ENCODE measurements at places on chromosomes 3 and 15.

DNA sequence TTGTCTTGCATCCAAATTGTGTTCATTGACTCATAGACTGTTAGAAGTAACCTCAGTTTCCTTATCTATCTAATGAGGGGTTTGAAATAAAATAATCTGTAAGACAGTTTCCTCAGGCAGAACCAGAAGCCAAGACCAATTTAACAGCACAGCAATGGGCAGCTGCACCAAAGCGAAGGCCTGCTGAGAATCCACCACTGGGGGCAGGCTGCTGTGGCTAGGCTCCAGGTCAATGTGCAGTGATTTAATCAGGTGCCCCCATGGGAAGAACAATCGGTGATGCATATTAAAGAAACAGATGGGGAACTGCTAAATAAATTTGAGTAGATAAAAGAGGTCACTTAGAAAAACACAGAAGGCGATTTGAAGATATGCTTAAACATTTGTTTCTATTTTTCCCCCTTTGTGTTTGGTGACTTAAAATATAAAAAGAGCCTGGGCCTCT lies 28.0 kb upstream of the TMOD3 start:
- no peak for DNase-seq

- no peak for DNase-seq
Observed at GRCh38 chr3:153639631-153640030, 477.6 kb downstream of the RAP2B start.

GRCh38 chr3:42229266-42229941 lies 36.6 kb downstream of the CCK start:
- DNase-seq = no peak

- DNase-seq = no peak
Observed at GRCh38 chr3:187798531-187799530, 53.6 kb upstream of the BCL6 start.

DNA sequence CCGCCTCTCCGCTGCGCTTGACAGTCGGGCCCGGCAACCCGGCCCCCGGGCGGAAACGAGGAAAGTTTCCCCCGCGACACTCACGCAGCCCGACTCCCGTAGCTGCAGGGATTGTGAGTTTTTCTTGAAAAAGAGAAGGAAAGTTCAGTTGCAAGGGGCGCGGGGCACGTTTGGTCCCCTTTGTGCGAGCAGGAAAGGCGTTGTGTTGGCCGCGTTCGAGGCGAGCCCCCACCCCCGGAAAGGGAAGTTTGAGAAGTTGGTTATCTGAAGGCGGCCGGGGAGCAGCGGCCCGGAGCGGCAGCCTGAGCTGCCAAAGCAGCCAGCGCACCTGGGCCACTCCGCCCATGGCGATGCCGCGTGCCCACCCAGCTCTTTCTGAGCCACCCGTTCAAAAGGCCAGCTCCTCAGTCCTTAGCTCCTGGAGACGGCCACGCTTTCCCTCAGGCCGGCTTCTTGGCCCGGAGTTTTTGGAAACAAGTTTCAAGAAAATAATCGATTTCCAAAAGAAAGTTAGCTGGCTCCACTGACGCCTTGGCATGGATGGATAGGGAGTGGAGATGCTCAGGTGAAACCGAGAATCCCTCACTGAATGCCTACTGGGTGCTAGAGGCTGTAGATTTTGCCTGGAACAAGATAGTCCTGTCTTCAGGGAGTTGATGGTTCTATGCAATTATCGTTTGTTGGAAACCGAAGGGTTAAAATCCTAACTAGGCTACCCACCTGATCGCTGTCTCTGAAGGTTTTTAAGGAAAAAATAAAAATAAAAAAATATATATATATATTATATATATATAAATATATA lies 832 bp downstream of the TGFBR2 start:
- DNase-seq = no peak

DNA sequence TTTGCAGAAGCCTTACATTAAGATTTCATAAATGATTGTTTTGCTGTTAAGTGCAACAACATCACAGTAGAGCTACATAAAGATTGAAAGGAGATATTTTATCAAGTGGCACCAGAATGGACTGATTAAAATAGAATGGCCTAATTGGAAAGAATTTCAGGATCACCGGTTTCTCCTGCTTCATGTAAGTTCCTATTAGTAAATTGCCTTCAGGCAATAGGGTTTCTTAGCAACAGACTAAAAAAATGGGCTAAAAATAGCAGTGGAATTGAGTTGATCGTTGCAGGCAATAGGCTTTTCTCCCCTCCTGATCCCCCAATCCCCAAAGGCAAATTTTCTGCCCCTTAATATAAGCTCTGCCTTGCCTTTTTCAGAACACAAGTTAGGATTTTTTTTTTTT lies 917 bp downstream of the LNP1 start:
- DNase-seq = no peak

GRCh38 chr3:17972476-17972875 lies 230.0 kb upstream of the TBC1D5 start:
- DNase-seq = no peak

DNA sequence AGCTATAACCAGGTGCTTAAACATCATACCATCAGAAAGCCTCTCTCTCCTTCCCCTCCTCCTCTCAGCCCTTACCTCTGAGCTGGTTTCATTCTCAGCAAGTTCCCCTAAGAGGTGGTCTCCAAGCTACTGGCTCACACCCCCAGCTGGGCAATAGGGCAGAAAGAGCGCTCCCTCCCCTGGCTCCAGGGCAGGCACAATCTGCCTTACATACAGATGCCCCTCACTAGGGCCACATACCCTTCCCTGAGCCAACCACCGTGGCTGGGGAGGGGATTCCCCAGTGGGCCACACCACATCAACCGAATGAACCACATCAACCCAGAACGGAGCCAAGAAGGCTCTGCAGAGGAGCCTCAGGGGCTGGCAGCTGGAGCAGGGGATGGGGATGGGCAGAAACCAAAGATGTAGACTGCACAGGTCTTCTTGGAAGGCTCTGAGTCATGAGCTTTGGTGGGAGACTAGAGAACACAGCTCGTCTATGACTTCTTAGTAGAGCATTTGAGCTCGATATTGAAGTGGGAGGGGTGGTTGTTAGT lies 4.6 kb upstream of the FBLN2 start:
- DNase-seq = peak; percentile 73

DNA sequence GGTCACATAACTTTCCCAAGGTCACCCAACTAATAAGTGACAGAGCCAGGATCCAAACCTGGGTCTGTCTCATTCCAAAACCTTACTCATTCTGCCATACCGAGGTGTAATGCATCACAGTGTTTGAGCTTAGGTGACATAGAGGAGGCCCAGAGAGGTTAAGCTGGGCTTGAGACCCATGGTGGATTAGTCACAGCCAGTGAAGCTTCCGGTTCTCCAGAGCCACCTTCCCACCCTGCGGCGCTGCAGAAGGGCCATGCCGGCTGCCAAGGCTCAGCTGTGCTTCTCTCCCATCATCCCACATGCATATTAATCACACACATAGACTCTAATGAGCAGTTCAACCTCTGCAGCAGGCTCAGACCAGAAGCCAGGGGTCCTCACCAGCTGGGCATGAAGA lies 42.2 kb downstream of the SPSB4 start:
- no peak for DNase-seq

DNA sequence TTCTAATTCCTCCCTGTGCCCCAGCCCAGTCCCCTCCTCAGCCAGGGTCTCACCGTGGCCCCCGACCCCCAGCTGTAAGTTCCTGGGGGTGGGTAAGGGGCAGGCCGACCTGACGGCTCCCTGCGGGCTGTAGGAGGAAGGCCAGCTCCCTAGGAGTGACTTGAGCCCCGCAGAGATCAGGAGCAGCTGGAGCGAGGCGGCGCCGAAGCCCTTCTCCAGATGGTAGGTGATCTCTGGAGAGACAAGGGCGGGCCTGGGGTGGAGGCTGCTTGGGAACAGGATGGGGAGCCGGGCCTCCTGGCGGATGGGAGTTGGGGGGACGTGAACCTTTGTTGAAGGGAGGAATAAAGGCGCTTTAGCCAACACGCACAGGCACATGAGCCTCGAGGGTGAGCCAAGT lies 4.2 kb downstream of the SLC28A1 start:
- no peak for DNase-seq

- no peak for DNase-seq
Observed at GRCh38 chr15:45674677-45675076, 39.8 kb downstream of the SQOR start.

DNA sequence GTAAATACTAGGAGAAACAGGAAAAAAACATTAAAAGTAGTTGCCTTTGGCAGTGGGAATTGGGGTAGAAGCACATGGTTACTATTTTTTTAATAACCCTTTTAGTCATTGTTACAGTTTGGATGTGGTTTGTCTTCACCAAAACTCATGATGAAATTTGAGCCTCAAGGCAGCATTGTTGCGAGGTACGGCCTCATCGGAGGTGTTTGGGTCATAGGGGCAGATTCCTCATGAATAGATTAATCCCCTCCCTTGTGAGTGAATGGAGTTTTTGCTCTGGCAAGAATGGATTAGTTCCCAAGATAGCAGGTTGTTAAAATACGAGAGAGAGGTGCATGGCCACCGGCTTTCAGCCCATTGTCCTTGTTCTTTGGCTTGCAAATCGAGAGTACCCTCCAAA lies 92.6 kb downstream of the LEKR1 start:
- no peak for DNase-seq

- no peak for DNase-seq
Observed at GRCh38 chr3:101898752-101899169, 49.4 kb downstream of the NFKBIZ start.

DNA sequence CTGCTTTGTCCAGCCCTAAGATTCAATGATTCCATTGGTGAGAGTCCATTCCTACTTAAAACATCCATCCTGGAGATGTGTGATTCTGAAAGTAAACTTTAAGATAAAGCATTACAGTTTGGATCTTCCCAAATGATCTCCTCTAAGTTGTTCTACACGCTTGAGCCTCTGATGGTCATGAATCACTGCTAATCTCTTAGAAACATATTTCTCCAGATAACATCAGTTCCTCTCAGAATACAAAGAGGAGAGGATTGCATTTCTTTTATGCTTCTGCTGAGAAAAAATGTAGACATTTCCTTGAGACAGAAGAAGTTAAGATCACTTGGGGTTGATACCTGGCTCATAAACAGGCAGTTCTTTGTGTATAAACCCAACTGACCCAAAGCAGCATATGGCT lies 281.2 kb upstream of the DPH6 start:
- DNase-seq = no peak

DNA sequence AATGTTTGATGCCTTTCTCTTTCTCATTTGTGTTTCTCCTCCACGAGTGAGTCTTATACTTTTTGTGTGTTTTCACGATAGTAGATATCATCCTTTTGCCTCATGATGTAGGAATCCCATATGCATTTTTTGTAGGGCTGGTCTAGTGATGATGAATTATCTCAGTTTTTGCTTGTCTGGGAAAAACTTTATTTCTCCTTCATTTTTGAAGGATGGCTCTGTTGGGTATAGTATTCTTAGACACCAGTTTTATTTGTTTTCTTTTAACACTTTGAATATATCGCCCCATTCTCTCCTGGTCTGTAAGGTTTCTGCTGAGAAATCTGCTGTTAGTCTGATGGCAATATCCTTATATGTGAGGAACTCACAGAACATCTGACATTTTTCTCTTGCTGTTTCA lies 18.3 kb downstream of the CEP63 start:
- DNase-seq = no peak

GRCh38 chr3:160684368-160684740 lies 7.4 kb downstream of the ARL14 start:
- no peak for DNase-seq

- DNase-seq = no peak
Observed at GRCh38 chr15:32735989-32736700, 18.3 kb downstream of the GREM1 start.

DNA sequence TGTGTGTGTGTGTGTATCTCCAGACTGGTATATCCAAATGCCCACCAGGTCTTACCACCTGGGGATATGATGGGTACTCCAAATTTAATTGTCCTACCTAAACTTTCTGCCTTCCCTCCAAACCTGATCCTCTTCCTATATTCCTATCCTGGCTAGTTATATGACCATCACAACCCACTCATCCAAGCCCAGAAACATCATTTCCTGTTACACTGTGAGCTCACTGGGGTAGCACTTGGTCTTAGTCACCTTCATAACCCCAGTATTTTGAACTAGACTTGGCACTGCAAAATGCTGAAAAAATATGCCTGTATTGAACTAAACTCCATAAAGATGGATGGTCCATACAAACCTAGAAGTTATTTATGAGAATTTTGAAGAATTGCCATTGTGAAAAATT lies 178.8 kb upstream of the EIF1B start:
- DNase-seq = no peak

- DNase-seq = no peak
Observed at GRCh38 chr3:101850246-101851051, 1.1 kb downstream of the NFKBIZ start.

- DNase-seq = no peak
Observed at GRCh38 chr3:5505163-5505562, 317.7 kb downstream of the EDEM1 start.

GRCh38 chr3:193520738-193521137 lies 34.0 kb downstream of the ATP13A4 start:
- no peak for DNase-seq

DNA sequence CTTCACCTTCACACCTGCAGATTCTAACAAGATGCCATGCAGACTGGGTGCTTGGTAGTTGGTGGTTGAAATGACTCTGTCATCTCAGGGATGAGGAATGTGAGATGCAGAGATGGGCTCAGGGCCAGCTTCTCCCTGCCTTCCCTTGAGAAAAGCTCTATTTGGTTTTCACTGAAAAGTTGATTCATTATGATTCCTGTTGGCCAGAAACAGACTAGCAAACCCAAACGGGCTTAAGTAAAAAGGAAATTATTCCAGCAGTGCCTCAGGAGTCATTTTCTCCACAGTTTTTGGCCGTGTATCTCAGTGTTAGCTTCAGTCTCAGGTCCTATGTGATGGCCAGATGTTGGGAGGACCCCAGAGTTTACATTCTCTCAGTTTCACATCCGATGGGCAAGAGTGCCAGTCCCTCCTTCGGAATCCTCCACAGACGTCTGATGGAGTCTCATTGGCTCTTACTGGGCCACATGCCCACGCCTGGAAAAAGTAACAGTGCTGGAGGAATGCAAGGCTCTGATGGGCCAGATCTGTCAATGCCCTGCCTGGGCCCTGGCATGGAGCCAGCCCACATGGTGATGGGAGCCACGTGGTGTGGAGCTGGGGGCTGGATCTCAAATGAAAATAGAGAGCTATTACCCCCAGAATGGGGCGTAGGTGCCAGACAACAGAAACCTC lies 22.3 kb upstream of the SACM1L start:
- DNase-seq = peak; percentile 92

DNA sequence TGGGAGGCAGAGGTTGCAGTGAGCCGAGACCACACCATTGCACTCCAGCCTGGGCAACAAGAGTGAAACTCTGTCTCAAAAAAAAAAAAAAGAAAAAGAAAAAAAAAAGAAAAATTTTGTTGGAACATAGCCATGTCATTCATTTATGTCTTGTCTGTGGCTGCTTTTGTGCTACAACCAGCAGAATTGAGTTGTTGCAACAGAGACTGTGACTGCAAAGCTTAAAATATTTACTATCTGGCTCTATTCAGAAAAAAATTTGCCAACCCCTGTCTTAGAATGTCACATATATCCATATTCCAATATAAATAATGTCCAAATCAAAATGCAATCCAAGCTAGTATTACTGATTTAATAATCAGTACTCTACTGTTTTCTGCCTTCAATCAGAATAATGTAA lies 25.1 kb downstream of the CD80 start:
- DNase-seq = no peak

GRCh38 chr3:86788371-86788770 lies 202.6 kb downstream of the VGLL3 start:
- DNase-seq = no peak
